Nucleus accumbens (tissue), 56 donors: ENCODE measurements at places on chromosomes 12 and 14.
A peak's percentile ranks its signal among the peaks of the same experiment; 100 is the strongest.

DNA sequence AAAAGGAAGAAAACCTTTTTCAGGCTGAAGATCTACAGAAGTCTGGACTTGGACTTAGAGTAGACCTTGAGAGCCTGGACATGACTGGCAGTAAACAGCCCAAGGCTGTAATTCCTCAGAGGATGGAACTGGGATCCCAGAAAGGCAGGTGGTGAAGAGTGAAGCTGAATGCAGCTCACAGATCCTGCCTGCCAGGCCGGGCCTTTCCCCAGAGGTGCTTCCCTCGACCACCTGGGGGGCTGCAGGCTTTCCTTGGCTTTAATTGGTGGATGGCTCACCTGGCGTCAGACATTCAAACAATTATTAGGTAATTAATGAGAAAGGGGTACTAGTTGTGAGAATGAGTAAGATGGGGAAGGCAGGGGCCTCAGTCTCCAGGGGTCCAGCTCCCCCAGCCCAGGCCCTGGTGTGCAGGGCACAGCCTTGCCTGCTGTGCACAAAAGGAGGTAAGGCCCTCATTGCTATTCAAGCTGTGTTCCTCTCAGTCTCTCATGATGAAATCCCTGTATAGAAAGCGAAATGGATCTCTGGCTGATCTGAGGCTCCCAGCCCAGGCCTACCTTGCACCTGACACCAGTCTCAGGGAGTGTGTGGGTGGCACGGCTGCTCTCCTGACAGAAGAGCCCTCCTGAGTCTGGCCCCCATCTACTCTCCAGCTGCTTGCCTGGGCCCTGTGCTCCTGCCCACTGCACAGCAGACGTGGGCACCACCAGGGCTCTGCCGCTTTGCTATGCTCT is 63.0 kb upstream of the TCL1A start:
- no peak for DNase-seq

DNA sequence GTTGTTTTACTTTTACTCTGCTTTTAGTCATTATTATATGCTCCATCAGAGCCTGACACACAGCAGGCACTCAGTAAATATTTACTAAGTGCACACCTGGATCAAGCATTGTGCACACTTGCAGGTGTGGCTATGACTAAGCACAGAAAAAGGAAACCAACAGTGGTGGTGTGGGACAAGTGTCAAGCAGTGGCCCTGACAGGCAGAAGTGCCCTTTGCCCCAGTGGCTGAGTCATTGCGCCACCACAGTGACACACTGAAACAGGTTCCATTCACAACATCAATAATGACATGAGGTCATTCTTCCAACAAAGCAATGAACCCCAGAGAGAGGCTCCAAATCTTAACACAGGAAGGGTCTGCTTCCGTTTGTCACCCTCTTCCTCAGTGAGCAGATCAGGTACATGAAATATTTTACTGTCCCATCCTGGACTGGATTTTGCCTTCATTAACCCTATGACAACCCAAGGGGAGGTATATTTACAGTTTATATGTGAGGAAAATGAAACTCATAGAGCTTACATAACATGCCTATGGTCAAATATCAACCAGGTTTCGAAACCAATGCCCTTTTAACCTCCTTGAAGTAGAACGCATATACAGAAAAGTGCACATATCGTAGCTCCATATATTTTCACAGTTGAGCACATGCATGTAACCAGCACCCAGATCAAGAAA is 82.6 kb upstream of the GTF2A1 start:
- no peak for DNase-seq

- no peak for DNase-seq
Observed at GRCh38 chr14:64707661-64708060, 3.4 kb downstream of the PLEKHG3 start.

DNA sequence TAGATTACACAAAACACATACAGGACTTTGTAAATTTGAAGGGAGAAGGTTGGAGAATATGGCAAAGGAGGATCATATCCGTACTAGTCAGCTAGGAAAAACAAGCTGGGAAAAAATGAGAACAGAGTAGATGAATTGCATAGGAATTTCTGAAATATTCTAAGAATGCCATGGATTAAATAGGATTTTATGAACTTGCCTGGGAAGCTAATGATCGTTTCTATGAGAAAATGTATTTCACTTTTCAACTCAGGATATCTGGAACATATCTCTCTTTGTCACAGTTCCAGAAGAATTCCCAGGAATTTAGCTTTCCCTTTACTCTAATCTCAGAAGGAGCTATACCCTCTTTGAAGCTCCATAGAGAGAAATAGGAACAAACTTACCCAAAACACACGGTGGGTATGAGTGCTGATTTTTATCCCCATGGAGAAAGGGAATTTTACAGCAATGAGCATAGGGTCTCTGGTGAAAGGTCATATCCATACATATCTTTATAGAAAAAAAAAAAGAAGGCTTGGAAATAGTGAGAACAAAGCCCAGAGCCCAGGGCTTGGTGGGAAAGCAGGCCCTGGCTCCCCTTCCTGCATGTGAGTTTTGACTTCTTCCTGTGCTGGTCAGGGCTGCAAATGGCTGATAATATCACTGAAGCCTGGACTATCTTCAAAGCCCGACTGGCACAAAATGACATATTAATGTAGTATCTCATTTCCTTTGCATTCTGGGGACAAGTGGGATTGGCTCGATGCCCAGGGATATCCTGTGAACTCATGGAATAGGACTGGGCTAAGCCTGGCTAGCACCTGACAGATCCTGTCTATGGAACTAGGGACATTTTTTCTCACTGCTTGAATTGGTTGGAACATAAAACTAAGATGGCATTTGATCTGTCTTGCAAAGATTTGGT is 136.3 kb downstream of the AEBP2 start:
- no peak for DNase-seq

- no peak for DNase-seq
Observed at GRCh38 chr12:90543374-90543773, 411.6 kb downstream of the CCER1 start.

- no peak for DNase-seq
Observed at GRCh38 chr14:85617791-85618190, 87.8 kb downstream of the FLRT2 start.

DNA sequence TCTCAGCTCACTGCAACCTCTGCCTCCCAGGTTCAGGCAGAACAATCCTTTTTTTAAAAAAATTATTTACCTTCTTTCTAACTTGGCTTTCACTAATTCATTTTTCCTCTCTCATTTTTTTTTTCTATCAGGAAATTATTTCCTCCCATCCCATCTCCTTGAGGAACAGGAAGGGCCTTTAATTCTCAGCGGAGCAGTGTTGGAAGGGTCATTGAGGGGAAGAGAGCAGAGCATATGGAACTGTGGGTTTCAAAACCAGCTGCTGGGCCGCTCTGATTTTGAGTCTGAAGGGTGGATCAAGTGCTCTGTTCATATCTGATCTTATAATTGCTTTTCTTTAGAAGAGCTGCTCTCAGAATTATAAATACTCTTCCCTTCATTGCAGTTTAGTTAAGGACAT is 29.0 kb downstream of the NUBPL start:
- no peak for DNase-seq

- DNase-seq: peak; percentile 93
Observed at GRCh38 chr14:23376482-23377197, at the start of gene CMTM5. CMTM5 (plus strand) TSS chr14:23377046; CDS start chr14:23377252, 206 bp downstream.

DNA sequence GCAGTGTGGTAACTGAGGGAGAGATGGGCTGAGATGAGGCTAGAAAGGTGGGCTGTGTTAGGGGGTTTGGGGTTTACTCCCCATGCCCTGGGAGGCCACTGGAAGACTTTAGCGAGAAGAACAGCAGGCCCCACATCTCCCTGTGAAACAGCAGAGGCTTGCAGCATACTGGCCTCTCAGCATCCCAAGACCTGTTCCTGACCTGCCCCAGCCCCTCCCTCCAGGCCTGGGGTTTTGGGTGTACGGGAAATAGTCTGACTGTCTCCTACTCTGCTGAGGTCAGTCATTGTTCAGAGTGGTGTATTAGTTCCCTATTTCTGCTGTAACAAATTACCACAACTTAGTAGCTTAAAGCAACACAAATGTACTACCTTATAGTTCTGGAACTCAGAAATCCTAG is 103.5 kb upstream of the HIF1A start:
- DNase-seq: no peak

GRCh38 chr14:73783107-73783727 is 68.4 kb upstream of the PTGR2 start:
- no peak for DNase-seq

DNA sequence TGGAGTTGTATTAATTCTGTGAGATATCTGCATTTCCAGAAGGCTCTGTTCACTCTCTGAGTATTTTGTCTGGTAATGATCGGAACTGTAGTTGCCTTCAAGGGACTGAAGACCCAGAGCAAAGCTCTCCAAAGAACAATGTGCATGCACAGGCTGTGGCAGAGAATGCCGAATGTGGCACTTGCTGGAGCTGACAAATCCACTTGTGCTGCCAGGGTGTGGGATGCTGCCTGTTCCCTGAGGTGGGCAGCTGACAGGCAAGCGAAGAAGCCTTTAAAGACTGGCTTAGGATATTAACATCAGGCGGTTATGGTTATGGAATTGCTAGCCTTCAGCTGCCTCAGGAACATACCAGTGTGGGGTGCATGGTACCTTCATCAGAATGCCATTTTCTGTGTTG is 419.9 kb upstream of the ATP2B1 start:
- DNase-seq: no peak

- peak; percentile 49 for DNase-seq
Observed at GRCh38 chr12:120496413-120497340, 764 bp downstream of the DYNLL1 start.
